ENCODE measurements at places on chromosomes 7 and 10.

- DNase-seq, result no peak
Observed at GRCh38 chr7:5367661-5368060, 56.0 kb downstream of the TNRC18 start.

GRCh38 chr7:85620936-85621685, 434.3 kb upstream of the SEMA3D start:
- no peak for DNase-seq

GRCh38 chr7:143367972-143368371, 5.5 kb upstream of the FAM131B start:
- DNase-seq, result peak; percentile 89

- DNase-seq, result no peak
Observed at GRCh38 chr10:78821052-78821451, 247.7 kb upstream of the ZMIZ1 start.

DNA sequence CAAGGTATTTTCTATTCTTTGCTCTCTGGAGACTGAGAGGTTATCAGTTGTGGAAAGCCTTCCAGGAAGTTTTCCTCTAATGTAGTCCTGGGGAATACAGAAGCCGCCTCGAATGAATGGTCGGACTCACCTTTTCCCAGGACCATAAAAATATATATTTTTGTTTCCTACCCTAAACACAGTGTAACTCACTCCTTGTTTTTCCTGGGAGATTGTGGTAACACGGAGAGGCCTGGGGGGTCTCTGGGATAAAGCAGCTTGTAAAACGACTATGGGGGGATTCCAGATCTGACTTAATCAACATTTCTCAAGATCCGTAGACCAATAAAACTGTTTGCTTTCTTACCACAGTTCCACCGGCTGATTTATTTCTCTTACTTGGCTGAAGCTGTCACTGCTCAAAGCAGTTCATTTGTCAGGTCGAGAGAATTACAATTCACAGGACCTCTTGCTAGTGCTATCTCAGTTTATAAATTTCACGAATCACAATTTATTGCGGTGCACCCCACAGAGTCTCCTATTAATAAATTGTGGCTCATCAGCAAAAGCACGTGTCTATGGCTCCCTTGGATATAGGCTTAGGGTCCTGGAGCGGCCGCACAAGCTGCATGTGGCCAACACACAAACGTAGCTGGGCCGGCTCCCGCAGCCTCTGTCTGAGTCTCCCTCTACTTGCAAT, 176.3 kb upstream of the BMPER start:
- no peak for DNase-seq

- DNase-seq, result no peak
Observed at GRCh38 chr7:90180649-90181048, 26.4 kb downstream of the STEAP1 start.

DNA sequence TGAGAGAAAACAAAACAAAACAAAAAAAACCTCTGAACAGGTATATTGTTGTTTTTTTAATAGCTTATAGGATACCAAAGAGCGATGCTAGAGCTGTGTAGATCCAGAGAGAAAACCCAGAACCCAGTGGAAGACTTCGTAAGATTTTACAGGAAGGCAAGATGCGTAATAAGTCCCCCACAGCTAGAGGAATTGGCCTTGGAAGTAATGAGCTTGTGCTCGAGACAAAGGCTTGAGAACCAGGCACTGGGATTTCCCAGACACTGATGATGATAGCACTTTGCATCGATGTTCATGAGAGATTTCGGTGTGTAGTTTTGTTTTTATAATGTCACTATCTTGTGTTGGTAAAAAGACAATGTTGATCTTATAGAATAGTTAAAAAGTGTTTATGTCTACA, 821.5 kb upstream of the IGFBP3 start:
- no peak for DNase-seq

DNA sequence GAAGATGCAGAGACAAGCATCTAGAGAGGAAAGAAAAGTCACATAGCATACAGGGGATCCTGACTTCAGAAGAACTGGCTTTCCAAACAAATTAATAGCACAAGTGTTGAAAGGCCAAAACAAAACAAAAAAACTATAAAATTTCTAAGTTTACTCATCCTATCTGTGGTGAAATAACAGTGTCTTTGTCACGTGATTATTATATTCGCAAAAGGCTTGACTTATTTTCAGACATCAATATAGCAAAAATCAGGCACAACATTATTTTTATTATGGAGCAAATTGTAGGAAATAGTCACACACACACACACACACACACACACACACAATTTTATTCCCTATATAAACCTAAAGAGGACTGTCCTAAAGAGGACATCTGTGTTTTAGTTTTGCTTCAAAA, 272.3 kb downstream of the CNTNAP2 start:
- DNase-seq, result no peak

DNA sequence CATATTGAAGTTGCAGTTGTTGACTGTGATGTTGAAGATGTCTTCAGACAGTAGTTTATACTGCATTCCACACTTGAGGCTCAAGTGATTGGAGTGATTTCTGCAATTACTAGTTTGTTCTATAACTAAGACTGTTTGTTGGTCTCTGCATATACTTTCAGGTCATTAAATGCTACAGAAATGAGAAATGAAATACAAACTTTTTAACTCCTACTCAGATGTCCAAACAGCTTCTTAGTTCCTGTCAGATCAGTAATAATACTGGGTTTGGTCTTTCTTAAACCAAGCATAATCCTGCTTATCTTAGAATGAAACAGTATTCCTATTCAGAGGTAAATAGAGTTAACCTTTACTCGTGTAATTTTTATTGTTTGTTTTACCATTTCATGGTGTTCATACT, 115.9 kb downstream of the CCNY start:
- no peak for DNase-seq

DNA sequence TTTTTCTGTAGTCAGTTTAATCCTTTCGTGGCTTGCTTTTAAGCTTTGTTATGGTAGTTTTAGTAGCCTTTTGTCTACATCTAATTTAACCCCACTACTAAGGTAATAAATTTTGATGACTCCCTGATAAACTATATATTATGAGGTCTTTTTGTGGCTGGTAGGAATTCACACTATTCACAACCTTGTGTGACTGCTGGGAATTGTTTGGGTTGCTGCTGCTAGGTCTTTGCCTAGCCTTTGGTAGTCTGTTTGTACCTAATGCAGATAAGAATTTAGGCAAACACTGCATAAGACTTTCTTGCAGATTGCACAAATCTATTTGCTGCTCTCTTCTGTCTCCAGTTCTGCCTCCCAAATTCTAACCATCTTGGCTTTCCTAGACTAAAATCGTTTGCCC, 58.3 kb downstream of the SHOC2 start:
- DNase-seq, result no peak

DNA sequence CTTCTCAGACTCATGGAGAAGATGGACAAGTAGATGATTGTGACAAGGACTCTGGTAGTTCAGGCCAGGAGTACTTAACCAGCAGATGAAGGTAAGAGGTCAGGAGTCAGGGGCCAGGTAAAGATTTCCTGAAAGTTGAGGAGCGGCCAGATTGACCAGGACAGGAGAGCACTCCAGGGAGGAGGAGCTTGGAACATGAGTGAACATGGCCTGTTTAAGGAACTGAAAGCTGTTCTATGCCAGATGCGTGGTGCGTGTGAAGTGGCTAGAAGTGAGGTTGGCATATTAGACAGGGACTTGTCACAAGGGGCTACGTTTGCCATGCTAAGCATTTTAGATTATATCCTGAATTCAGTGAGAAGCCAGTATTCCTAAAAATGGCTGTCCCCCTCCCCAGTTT, 157.2 kb downstream of the WNT2 start:
- DNase-seq, result peak; percentile 7

DNA sequence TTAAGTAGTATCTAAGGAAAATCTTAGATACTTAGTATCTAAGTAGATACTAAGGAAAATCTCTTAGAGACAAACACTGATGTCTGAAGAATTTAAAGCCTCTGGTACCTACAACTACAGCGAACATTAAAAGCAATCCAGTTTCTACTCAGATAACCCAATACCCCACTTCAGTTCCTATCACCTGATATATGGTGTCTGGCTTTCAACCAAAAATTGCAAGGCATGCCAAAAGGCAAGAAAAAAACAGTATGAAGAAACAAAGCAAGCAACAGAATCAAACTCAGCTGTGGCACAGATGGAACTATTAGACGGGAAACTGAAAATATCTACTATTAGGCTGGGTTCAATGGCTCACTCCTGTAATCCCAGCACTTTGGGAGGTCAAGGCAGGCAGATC, 31.1 kb downstream of the ARHGAP12 start:
- no peak for DNase-seq

GRCh38 chr7:43905956-43906330, 453 bp downstream of the URGCP start:
- DNase-seq, result peak; percentile 27

- no peak for DNase-seq
Observed at GRCh38 chr10:103969857-103970627, 3.1 kb downstream of the SLK start.

DNA sequence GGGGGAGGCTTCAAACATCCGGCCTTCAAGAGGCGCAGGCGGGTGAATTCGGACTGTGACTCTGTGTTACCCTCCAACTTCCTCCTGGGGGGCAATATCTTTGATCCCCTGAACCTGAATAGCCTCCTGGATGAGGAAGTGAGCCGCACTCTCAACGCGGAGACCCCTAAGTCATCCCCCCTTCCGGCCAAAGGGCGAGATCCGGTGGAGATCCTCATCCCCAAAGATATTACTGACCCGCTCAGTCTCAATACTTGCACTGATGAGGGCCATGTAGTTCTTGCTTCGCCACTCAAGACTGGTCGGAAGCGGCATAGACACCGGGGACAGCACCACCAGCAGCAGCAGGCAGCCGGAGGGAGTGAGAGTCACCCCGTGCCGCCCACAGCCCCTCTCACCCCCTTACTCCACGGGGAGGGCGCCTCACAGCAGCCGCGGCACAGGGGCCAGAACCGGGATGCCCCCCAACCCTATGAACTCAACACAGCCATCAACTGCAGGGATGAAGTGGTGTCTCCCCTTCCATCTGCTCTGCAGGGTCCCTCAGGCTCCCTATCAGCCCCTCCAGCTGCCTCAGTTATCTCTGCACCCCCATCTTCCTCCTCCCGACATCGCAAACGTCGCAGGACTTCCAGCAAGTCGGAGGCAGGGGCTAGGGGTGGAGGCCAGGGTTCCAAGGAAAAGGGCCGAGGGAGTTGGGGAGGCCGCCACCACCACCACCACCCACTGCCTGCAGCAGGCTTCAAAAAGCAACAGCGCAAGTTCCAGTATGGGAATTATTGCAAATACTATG, 1.1 kb downstream of the MEPCE start:
- peak; percentile 29 for DNase-seq
